Inflammatory macrophage (primary cell): ENCODE measurements at places on chromosomes 11 and 22.
A peak's percentile ranks its signal among the peaks of the same experiment; 100 is the strongest.

GRCh38 chr11:125346565-125347260 lies 149.4 kb downstream of the FEZ1 start:
- DNase-seq: no peak

- no peak for DNase-seq
Observed at GRCh38 chr22:38919631-38920190, 37.7 kb upstream of the APOBEC3A start.

DNA sequence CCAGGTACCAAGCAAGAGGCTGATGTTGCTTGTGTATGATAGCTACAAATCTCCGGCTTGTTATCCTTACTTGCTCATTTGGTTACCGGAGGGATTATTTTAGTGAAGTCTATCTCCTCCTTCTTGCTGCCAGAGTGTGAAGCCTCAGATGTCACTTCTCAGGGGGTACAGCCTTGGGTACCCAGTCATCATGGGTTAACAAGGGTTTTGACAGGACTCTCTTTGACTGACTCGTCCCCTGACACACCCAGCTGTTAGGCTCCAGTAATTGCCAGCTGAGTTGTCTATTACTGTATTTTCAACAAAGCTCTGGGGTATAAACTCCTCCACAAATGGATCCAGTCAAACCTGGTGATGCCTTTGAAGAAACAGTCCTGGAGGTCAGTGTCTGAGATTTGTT lies 11.9 kb upstream of the PELI3 start:
- no peak for DNase-seq

GRCh38 chr11:13284776-13285588 lies 7.4 kb downstream of the BMAL1 start:
- no peak for DNase-seq

GRCh38 chr11:9259981-9260837 lies 4.9 kb downstream of the DENND5A start:
- no peak for DNase-seq

DNA sequence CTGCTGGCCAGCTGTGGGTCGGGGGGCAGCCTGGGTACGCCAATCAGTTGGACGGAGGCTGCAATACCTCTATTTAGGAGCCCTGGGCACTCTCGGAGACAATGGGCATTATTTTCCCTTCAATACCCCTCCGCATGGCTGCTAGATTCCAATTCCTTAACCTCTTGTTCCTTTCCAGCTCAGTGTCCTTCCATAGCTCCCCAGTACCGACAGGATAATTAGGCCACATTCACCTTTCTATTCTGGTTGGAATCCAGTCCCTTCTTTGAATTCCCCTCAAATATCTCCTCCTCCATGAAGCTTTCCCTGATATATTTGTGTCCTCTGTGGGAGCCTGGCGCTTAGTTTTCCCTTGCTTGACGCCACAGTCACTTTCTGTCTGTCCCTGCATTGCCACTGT lies 4.2 kb upstream of the BIK start:
- no peak for DNase-seq

DNA sequence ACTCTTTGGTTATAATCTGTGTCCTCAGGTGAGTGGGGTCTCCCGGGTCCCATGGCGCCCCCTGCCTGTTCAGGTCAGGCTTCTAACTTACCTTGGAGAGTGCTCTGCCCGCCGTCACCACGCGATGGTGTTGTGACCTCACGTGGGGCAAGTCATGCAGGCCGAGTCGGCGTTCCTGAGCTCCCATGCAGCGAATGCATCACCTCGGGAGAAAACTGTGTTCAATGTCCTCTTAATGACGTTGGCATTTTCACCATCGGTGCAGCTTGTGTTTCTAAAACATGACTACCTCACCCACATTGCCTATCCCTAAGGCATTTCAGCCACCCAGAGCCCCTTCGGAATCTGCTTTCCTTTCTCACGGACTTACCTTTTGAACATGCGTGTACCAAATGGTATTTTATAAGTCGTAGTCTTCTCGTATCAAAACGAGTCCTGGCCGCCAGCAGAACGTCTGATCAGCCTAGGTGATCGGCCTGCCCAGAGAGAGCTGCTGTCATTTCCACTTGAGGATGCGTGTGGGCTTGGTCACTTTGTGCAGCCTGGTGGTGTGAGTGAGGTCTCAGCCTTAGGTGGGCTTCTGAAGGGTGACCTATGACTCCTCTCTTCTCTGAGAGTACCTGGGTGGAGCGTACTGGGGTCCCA lies 64.8 kb downstream of the TBC1D22A start:
- DNase-seq: no peak

DNA sequence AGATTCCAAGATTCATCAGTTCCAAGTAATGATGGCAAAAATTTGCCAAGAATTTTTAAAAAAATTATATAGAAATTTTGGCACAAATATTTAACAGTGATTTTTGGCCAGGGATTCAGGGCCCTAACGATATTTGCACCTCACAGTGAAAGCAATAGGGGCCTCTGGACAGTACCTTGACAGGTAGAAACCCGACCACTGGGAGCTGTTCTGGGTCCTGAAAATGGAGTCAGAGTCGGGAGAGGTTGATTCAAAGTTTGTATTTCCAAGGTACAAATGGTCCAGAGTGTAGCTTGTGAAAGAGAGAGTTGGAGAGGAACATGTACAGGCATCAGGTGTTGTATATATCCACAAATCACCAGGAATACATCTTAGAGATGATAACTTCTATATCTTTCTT lies 41.6 kb downstream of the MRGPRX2 start:
- DNase-seq: no peak

DNA sequence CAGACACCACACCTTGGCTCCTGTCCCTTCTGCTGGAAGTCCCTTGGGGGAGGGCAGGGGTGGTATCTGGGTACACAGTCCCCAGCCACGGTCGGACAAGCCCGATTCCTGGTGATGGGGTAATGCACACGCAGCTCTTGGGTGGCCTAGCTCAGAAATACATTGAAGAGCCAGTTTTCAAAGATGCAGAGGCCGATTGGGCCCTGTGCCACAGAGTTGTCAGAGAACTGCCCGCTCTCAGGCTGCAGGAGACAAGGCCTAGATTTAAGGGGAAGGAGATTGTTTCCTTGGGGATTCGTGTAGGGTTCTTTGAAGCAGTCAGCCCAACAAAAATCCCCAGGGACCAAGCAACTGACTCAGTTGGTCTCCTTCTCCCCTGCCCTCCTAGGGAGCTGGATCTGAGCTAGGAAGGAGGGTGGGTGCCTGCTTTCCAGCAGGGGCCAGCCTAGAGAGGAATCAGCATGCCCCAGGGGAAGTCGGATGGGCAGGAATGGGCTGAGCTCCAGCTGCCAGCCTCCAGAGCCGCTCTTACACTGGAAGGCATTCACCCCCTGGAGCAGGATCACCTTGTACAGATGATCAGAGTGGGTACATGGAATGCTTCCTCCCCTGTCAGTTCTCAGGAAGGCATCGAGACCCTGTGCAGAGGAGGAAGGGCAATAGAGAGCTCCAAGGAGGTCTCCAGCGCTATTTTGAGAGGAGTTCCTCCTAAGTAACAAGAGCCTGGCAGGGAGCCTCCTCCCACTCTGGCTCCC lies 3.3 kb upstream of the SCN4B start:
- no peak for DNase-seq

- peak; percentile 84 for DNase-seq
Observed at GRCh38 chr11:64996710-64997380, at the start of gene BATF2. Gene BATF2, minus strand, starts transcription at chr11:64996971. Its CDS starts 57 bp downstream, at chr11:64996914.

- DNase-seq: no peak
Observed at GRCh38 chr22:49967706-49968208, 7.2 kb downstream of the PIM3 start.

DNA sequence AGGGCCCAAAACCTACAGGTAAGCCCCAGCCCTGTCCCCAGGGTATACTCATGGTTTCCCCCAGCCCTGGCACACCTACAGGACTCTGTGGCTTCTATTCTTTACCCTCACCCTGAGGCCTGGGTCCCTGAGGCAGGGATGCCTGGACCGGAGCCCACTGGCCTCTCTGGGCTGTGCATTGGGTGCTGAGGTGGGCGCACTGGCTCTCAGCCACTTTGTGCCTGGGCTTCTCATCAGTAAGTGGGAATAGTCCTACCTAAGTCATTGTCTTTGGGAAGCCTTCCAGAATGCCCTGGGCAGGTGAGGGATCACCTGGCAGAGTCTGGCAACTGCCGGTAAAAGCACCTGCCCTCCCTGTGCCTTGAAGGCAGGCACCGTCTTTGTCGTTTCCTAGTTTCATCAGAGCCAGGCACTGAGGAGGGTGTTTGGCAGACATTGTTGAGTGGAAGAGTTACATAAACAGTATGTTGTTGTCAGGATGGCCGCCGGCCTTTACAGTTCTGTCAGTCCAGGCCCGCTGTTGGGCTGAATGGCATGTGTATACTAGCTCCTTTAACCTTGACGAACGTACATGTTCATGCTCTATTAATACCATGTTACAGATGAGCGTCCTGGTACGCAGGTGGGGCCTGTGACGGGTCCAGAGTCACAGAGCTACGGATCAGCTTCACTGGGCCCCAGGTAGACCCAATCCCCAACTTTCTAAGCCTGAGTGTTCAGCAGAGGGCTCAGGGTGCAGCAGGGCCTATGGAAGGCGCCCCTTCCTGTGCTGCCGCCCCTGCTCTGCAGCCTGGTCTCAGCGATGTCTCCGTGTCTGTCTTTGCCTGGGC lies 23.0 kb downstream of the SHANK3 start:
- no peak for DNase-seq

- DNase-seq: no peak
Observed at GRCh38 chr22:47515384-47516125, 753.1 kb downstream of the TBC1D22A start.

DNA sequence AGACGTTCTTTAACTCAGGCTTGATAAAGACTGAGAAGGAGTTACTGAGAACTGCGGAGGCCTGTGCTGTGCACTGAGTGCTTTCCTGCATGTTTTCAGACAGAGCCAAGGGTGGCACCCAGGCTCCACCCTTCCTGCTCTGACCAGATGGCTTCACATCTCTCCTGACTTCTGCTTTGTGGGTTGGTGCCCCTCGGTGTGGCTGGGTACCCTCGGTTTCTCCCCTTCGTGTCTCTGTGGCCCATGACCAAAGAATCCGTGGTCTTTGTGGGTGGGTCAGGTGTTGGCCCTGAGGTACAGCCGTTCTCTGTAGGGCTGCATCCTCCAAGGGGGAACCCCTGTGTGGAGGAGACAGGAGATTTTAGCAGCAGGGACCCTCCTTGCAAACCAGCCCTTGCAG lies 34.3 kb downstream of the GRIK4 start:
- DNase-seq: no peak

DNA sequence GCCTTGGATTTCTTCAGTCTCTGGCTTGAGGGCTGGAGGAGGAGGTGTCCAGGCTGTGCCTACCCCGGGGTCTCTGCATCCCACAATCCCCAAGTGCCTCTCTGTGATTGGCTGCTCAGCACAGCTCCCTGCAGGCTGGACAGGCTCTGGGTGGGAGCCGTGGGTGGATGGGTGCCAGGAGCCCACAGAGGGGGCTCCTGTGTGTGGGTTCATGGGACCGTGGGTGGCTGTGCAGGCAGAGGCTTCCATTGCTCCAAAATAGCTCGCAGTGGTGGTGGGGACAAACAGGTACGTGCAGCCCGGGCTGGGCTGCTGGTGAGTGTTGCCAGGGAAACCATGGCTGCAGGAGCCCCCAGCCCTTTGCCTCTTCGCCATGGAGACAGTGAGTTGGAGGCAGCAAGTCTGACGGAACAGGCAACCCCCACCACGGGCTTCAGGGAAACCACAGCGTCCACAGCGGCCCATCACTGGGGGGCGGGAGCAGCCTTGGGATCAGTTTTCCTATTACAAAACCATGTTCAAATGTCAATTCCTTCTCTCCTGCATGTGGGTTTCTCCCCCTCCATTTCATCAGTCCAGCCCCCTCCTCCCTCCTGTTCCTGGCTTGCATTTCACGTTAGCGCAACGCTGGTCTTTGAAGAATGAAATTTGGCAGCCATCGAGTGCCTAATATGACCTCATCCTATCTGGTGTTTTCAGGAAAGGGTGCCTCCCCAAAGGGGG lies 155.2 kb downstream of the TRIM29 start:
- DNase-seq: no peak

- no peak for DNase-seq
Observed at GRCh38 chr22:23075525-23076216, 5.4 kb downstream of the GNAZ start.
